MM.1S (cell line): ENCODE measurements at places on chromosomes 11 and 22.

DNA sequence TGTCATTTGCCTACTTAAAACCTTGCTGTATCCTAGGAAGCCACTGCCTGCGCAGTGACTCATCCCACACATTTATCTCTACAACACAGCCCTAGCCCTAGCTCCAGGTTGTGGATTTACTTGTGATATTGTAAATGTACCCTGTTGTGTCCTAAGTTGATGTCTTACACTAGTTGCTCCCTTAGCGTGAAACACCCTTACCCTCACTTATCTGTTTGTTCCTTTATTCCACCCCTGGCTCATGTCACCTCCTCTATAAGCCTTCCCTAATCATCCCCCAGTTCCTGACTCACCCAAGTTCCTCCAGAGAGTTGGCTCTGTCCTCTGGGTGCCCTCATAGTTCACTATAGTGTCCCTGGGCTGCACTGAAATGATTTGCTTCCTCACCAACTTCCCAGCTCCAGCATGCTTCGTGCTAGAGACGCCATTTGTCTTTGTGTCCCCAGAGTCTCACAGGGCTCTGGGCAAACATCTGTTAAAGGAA is 431.8 kb upstream of the FAT3 start:
- no peak overlapping the region for H3K27ac ChIP-seq
- H3K4me3 ChIP-seq: no peak overlapping the region
- H3K27me3 ChIP-seq: no peaks in the 10 kb centered on the region
- no peaks in the 10 kb centered on the region for H3K36me3 ChIP-seq
- DNase-seq: no peak

- H3K4me3 ChIP-seq: no peak overlapping the region
- no peak for DNase-seq
- H3K27me3 ChIP-seq: peaks cover 13% of the 10 kb centered on the region; the same call in 1 of the 2 replicates
These were observed 186.4 kb downstream of the BUD13 start for GRCh38 chr11:116586392-116586791.

- H3K4me1 ChIP-seq: 0 out of 2 replicates have a peak, but pooled peaks cover 3% of the 10 kb centered on the region
- no peak for DNase-seq
- no peaks in the 10 kb centered on the region for H3K27me3 ChIP-seq
- H3K27ac ChIP-seq: no peak overlapping the region
- H3K36me3 ChIP-seq: no peaks in the 10 kb centered on the region
- no peak overlapping the region for H3K4me3 ChIP-seq
These were observed 30.5 kb upstream of the OR10G7 start for GRCh38 chr11:124071623-124071948.

- no peaks in the 10 kb centered on the region for H3K4me1 ChIP-seq
- no peak for DNase-seq
- H3K27me3 ChIP-seq: no peaks in the 10 kb centered on the region
These were observed 1349.0 kb downstream of the BRD1 start for GRCh38 chr22:48478529-48479265.

DNA sequence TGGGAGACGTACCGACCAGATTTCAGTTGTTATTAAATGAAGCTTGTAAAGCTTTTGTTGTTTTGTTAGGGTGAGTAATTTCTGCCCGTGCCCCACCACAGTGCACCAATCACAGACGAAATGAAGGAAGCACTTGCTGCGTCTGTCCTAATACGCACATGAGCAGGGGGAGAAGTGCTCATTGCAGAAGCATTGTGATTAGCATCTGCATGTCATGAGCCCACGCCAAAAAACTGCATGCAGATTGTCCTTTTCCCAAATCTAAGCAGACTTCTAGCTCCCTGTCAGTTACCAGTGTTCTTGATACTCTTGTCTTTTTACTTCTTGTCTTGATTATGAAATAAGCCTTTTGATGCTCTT is 15.5 kb downstream of the RBX1 start:
- H3K27me3 ChIP-seq: no peaks in the 10 kb centered on the region
- peaks cover 15% of the 10 kb centered on the region for H3K4me1 ChIP-seq
- no peak overlapping the region for H3K4me3 ChIP-seq
- H3K27ac ChIP-seq: no peak overlapping the region

GRCh38 chr11:69992943-69993694 is 85.0 kb upstream of the ANO1 start:
- no peak overlapping the region for H3K27ac ChIP-seq
- DNase-seq: no peak
- H3K4me3 ChIP-seq: no peak overlapping the region
- H3K36me3 ChIP-seq: no peaks in the 10 kb centered on the region
- H3K27me3 ChIP-seq: peaks cover 72% of the 10 kb centered on the region

DNA sequence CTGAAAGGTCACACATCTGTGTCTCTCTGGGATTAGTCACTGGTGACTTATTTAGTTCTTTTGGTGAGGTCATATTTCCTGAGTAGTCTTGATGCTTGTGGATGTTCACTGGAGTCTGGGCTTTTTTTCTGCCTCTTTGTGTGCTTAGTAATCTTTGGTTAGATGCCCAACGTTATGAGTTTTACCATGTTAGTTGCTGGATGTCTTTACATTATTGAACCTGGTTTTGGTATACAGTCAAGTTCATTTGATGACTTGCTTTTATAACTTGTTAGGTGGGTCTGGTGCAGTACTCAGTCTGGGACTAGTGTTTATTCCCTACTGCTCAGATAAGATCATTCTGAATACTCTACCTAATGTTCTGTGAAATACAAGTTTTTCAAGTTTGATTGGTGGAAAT is 26.2 kb upstream of the SLC37A2 start:
- H3K36me3 ChIP-seq: no peaks in the 10 kb centered on the region; the same call in 1 of the 2 replicates
- no peaks in the 10 kb centered on the region for H3K27me3 ChIP-seq
- H3K4me1 ChIP-seq: peaks cover 10% of the 10 kb centered on the region
- 0 out of 2 replicates have a peak overlapping the region, but pooled peaks have one; percentile 1 for H3K4me3 ChIP-seq
- DNase-seq: peak; percentile 65
- H3K27ac ChIP-seq: peak overlapping the region; percentile 46; the same call in 1 of the 2 replicates
